ENCODE measurements at places on chromosomes 1 and 21. TPM values are rescaled to one million over a fixed set of nuclear protein-coding genes. Genes with fewer than 3 reads are reported as not detected.
A peak's percentile ranks its signal among the peaks of the same experiment; 100 is the strongest.

GRCh38 chr1:85048296-85049064 is at the start of gene MCOLN3:
MCOLN3 (minus strand) TSS chr1:85048500; CDS start chr1:85045360, 3,140 bp downstream.
- peak; percentile 90 for ATAC-seq

- no peak for ATAC-seq
These were observed 1.2 kb downstream of the BCL9 start for GRCh38 chr1:147542569-147542897.

DNA sequence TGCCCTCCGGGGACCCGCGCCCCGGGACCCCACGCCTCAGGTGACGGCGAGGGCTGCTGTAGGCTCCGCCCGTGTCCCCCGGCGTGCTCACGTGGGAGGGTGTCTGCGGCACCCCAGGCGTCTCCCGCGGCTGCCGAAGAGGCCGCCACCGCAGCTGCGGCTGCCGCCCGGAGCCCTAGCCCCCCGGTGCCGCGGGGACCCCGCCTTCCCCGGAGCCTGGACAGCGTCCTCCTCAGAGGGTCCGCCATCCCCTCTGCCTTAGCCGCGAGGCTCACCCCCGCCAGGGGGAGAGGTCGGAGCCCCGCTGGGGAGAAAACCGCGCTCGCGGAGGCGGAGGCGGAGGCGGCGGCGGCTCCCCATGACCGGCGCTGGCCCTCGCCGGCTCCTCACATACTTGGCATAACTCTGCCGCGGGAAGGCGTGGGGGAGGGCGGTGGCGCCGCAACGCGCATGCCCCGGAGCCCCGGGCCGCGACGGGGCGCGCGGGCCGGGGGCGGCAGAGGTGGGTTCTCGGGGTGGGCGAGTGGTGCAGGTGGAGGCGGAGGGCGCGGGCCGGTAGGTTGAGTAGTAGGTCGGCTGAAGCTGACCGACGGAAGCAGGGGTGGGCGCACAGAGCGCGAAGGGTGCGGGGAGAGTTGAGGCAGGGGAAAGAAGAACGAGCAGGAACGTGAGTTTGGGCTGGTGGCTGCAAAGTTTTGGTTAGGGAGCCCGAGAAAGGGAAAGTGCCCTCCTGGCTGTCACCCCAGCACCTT is 700 bp upstream of the SYDE2 start:
- ATAC-seq = peak; percentile 73

FAF1 gene
- 84.7 TPM for total RNA-seq

WDTC1 gene
- 40.4 TPM for total RNA-seq

DNA sequence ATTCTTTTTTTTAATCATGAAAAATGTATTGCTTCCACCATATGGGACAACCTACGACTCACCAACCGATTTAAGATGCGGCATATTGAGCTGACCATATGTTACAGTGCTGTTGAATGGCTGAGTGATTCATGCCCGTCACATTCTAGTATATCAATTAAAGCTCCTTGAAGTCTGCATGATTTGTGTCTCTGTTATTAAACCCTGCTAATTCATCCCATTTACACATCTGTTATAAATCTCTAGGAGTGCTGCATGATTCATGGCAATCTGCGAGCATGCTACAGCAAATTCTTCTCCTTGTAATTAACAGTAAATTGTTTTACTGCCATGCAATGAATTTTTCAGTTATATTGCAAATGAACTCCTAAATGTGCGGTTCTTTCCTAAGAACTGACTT is 239.8 kb downstream of the USH2A start:
- peak; percentile 78 for ATAC-seq

- no peak for ATAC-seq
These were observed 991 bp downstream of the PYGO2 start for GRCh38 chr1:154960446-154961136.

DNA sequence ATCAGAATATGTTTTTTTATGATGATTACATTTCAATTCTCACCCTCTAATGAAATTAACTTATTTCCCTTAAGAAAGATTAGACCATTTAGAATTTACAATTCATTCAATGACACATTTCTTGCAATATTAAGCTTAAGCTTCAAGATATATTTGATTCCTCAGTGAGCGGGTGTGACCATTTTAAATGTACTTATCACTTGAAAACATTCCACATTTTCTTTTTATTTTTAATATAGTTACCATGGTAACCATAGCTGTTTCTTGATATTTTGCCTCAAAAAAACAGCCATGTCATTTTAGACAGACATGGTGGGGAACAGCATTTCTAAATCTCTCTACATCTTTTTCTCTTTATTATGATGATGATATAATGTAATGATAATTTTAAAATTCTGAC is 1029.0 kb upstream of the B3GALT2 start:
- ATAC-seq = no peak

- ATAC-seq = no peak
These were observed 160.5 kb downstream of the PEX14 start for GRCh38 chr1:10635085-10635896.

DNA sequence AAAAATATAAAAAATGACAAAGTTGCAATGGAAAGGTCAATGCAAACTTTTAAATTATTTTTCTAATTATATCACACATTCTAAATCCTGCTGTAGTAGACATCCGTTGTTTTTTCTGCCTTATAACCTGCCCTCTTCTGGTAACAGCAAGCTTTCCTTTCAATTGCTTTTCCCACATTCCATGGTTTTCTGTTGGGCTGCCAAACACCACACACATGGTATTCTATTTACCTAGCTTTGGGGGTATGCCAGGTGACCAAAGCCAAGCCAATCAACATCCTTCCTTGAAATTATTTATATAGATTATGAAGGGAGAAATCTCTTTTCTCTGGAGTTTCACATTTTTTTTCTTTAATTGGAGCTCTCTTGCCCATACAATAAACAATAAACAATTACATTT is 3.4 kb upstream of the LAMC1 start:
- ATAC-seq = no peak

DNA sequence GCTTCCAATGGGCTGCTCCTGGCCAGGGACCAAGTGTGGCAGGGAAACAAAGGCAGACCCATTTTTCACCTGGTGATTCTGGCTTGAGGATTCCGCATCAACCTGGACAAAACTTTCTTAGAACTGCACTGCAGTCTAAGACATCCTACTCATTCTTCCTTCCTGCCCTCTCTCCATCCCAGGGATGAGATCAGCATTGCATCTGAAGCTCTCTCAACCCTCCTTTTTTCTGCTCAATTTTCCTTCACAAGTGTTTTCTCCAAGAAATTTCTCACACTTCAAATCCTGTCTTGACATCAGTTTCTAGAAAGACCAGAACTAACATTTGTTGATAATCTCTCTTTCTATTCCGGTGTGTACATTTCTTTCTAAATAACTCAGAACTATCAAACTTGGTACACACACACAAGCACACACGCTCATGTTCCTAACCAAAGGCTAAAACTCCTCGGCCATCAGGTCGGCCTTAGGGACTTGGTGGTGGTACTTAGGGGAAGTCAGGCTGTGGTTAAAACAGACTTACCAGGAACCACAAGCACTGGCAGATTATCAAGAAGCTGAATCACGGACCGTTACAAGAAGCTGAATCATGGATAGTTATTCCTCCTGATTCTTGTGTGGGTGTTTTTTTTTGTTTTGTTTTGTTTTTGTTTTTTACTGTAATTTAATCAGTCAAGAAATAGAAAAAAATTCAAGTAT is 21.0 kb upstream of the CXADR start:
- ATAC-seq = no peak

CD101 gene
- 0.27 TPM for total RNA-seq

KIF26B gene
- 13.3 TPM for total RNA-seq

GRCh38 chr1:175072099-175072951 is 4.7 kb downstream of the TNN start:
- peak; percentile 98 for ATAC-seq

DNA sequence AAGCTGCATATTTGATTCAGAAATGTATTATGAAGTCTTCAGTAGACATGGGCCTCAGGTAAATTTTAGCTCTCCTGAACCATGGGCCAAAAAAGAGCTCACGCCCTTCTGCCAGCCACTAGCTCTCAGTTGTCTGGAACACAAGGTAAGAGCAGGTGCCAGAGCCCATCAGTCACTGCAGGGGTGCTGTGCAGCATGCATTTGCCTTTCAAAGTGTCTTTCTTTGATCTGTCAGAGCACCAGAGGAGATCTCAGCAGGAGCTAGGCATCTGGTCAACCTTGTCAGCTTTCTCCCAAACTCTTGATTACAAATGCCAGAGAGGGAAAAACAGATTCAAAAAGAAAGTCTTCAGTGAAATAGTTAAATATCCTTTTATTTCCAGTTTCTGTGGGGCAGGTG is 332.3 kb downstream of the COL11A1 start:
- no peak for ATAC-seq

- no peak for ATAC-seq
These were observed 76.8 kb upstream of the ZNF281 start for GRCh38 chr1:200486634-200487033.

ZNF593OS gene
- total RNA-seq = 2.0 TPM

DNA sequence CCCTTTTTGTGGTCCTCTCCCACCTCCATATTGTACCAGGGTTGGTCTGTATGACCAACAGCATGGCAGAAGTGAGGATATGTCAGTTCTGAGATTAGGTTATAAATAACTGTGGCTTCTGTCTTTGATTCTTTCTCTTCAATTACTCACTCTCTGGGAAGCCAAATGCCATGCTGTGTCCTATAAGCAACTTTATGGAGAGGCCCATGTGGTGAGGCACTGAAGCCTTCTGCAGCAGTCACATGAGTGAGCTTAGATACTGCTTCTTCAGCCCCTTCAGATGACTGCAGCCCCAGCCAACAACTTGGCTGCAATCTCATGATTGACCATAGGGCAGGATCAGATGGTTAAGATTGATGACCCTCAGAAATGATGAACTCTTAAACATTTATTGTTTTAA is 34.0 kb upstream of the SAMD13 start:
- no peak for ATAC-seq

IL22RA1 gene
- total RNA-seq = 0.22 TPM

DNA sequence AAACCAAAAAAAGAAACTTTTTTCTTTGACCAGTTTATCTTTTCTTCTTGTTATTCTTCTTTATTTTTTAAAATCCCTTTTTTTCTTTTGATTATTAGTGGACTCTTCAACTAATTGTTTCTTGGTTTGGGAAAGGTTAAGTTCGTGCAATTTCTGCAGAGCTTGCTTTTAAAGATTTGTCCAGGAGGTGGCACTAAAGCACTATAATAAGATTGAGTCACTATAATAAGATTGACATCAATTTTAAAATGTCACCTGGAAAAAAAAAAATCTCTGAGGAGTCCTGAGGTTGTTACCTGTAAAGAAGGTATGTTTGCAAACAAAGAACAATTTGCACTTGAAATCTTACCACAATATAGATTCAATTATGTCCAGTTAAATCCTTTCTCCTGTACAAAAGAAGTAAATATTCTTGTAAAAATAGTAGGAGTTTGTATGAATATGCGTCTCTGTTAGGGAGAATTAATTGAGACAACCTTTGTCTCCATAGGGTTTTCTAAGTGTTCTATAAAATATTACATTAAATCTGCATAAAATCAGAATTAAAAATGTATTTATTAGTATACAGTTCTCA is 166.7 kb downstream of the ADGRL4 start:
- no peak for ATAC-seq

APOBEC4 gene
- total RNA-seq = 0.78 TPM

GRCh38 chr1:77659879-77660593 is 22.4 kb downstream of the ZZZ3 start:
- ATAC-seq = no peak

DNA sequence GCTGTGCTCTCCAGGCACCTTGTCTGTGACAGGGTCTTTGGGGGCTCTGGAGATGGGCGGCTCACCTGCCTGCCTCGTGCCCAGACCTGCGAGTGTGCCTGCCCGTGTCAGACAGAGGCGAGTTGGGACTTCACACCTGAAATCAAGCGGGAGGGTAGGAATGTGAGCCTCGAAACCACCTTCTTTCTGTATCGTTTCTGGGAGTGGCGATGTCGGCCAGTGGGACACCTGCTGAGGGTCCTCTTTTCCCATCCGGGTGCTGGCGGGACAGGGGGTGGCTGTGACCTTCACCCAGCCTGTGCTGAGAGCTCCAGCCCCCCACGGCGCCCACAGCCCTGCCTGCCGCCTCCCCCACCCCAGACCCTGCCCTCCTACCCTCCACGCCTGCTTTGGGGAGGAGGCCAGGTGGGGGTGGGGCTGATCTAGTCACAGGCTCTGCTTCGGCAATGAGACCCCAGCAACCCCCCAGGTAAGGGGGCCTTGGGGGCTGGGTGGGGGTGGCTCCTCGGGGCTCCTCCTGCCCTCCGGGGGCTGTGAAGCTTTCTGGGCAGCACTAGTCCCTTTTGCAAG is 15.6 kb upstream of the FAAP20 start:
- no peak for ATAC-seq

DNA sequence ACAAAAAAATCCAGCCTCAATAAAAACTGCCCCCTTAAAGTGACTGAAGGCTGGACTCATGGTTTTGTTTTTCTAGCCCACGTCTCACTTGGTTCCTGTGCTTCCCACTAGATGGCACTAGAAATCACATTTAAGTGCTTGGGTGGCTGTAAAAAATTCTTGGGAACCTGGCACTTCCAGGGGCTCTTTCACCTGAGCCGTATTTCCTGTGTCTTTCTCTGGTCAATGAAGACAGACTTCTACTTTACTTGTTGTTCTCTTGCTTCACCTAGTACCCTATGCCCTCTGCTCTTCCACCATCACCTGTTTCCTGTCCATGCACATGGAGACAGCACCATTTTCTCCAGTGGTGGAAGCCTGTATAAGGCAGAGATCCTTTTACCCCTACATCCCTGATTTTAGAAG is 20.0 kb downstream of the METTL13 start:
- ATAC-seq = peak; percentile 62

- ATAC-seq = no peak
These were observed 104.9 kb upstream of the PTGFR start for GRCh38 chr1:78385744-78386462.

CFAP141 gene
- total RNA-seq = not detected

ZYG11A gene
- 0.98 TPM for total RNA-seq

FCRL1 gene
- 0.14 TPM for total RNA-seq

CLCNKA gene
- total RNA-seq = 0.10 TPM

EDN2 gene
- total RNA-seq = 0.71 TPM

C1orf226 gene
- total RNA-seq = 5.8 TPM

GRCh38 chr1:75785320-75785982 is 605 bp upstream of the RABGGTB start:
- ATAC-seq = peak; percentile 69

- ATAC-seq = no peak
These were observed 57.6 kb downstream of the LMO4 start for GRCh38 chr1:87386217-87386790.

ALG14 gene
- total RNA-seq = 5.9 TPM

DNA sequence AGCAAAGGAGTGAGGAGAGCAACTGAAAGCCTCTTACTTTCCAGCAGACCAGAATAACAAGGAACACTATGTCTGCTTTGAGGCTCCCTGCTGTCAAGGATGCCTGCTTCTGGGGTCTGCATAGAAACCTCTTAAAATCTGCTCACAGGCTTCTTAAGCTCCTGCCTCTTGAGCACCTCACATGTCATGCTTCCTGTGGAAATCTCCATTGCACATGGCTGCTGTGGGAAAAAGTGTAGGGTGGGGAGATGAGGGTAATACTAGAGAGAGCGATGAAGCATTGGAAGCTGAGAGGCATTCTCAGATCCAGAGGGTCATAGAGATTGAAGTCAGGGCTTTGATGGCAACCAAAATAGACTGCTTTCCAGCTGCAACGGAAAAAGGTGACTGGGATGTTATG is 6.2 kb upstream of the HLX start:
- ATAC-seq = no peak

All from motor neuron (in vitro differentiated cells).